HFFc6 (cell line): ENCODE measurements at places on chromosomes 2 and 18.
A peak's percentile ranks its signal among the peaks of the same experiment; 100 is the strongest.

- no peak for DNase-seq
Observed at GRCh38 chr2:112674229-112674628, 28.5 kb downstream of the SLC20A1 start.

GRCh38 chr2:182824056-182824766, 42.2 kb downstream of the FRZB start:
- no peak for DNase-seq

GRCh38 chr18:79598633-79599175, 80.9 kb upstream of the CTDP1 start:
- no peak for DNase-seq

DNA sequence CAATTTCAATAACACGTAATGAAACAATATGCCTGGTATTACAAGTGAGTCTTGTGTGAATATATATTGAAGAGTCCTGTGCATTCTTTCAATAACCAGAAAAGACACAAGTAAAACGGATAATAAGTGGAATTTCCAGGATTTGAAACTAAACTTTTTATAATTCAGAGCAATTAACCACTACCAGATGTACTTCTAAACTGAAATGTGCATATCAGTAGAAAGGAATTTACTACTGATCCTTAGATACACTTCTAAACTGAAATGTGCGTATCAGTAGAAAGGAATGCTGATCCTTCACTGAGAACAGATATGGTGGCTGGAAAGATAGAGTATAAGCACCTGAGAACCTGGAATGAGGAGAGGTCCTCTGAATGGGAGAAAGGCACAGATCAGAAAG, 470.9 kb upstream of the SPHKAP start:
- peak; percentile 58 for DNase-seq
